Effector memory CD4-positive, alpha-beta T cell (primary cell): ENCODE measurements at places on chromosomes 7 and 10.

DNA sequence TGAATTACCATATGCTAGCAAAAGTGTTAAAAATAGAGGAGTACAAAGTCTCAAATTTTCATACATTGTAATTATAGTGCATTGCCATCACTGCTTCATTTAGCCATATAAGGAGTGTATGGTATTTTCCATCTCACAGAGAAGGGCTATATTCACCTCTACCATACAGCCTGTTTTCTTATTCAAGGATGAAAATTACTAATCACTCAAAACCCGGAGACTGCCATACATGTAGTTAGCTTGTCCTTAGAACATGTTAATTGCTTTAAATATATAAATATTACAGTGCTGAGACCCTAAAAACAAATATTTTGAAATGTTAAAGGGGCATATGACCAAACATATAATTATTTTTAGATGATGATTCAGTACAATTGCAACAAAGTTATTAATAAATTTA lies 49.4 kb downstream of the CPEB3 start:
- no peak for DNase-seq

DNA sequence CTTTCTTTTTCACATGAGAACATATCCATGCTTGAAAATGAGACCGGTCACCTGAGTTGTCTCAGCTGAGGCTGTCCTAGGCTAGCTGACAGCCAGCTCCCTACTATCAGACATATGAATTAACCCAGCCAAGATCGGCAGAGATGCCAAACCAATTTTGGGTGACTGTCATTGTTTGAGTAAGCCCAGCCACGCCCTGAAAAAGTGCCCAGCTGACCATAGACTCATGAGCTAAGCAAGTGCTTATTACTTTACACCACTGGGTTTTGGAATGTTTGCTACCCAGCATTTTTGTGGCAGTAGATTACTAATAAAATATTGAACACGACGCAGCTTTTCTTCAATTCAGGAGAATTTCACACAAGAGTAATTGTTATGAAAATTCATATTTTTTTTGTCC lies 265.2 kb upstream of the LYZL1 start:
- no peak for DNase-seq

DNA sequence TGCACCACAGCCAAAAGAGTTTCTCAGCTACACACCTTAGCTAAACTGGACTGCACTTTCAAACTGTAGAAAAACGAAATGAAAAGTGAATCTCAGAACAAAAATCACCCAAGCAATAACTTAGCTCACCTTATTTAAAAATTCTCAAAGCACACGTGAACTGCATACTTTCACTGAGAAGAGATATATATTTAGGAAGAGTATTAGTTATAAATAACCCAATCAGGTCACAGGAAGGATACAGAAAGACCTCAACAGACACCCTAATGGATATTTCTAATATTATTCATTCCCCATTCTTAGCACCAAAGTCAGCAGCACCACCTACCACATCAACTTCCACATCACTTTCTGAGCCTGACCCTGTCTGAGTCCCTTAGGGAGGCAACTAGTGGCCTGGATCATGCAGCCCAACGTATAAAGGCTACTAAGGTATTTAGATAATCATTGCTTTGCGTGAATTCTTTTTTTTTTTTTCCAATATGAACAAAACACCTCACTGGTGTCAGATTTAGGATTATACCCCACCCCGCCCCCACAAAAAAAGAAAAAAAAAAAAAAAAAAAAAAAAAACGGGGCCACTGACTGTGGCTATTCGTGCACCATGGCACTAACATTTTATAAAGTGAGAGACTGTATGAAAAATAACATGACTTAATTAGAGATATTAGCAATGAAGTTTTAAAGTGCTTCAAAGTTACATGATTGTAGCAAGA lies 2.6 kb downstream of the ABI1 start:
- no peak for DNase-seq

DNA sequence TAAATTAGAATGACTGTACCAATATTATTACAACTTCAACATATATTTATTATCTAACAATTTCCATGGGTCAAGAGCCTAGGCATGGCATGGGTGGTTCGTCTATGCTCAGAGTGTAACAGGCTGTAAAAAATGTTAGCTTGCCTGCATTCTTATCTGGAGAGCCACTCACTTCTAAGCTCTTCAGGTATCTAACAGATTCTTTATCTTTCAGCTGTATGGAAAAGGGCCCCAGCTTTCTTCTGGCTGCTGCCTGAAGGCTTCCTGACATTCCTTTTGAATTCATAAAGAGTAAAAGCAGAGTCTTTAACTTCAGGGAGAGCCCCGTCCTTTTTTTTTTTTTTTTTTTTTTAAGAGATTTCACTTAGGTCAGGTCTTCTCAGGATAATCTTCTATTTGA lies 648.8 kb downstream of the NXPH1 start:
- DNase-seq = no peak

GRCh38 chr7:108204281-108204796 lies 74.2 kb upstream of the LAMB4 start:
- no peak for DNase-seq

DNA sequence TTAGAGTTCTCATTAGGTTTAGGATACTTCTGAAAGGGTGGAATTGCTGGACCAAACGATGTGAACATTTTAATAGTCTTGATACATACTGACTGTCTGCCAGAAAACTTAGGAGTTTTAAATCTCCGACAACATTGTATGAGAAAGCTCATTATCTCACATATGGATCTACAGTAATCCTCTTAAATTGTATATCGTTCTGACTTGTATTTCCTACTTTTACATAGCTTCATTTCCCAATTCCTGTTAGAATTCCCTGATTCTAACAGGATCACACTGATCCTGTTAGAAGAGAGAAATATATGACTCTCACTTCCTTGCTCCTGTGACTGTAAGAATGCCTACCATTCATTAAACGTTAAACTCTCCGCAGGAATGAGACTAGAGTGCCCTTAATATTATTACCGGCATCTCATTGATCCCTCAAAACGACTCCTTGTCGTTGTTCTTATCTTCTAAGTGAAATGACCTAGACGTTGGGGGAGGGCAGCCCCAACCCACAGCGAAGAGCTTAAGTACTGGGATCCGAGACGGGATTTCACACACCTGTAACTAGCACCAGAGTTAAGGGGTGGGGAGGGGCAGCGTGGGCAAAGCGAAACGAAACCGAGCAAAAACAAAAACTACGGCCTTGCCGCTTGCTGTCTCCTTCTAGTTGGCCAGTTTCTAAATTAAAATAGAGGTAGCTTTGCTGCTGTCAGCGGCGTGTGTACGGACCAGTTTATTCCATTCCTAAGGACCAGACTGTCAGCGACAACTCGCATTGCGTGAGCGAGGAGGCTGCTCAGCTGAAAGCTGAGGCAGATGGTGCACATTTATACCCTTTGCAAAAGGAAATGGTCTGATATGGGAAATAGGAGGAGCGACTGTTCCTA lies 678 bp upstream of the TMEM106B start:
- DNase-seq = no peak

GRCh38 chr7:102253973-102254370 lies 32.7 kb upstream of the SH2B2 start:
- DNase-seq = no peak

DNA sequence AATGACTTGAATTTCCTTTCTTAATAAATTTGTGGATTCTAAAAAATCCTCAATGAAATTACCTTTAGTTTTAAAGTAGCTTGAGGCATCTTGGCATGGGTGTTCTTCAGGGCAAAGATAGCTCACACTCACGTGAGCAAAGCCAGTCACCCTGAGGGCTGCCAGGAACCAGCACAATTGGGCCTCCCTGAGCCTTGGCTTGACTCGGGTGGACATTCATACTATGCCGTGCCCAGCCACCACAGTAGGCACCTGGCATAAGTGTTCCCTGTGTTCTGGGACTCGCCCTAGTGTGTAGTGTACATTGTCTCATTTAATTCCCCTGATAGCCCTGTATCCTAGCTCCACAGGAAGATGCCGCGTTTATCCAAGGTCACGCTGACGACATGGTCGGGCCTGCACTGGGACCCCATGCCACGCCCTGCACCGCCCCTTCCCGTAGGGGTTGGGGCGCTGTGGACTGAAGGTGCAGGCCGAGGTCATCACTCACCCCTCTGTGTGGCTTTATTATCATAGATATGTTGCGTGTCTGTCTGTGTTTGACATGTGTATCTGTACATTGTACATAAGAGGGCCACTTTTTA lies 67.7 kb downstream of the DYNC2I1 start:
- no peak for DNase-seq

DNA sequence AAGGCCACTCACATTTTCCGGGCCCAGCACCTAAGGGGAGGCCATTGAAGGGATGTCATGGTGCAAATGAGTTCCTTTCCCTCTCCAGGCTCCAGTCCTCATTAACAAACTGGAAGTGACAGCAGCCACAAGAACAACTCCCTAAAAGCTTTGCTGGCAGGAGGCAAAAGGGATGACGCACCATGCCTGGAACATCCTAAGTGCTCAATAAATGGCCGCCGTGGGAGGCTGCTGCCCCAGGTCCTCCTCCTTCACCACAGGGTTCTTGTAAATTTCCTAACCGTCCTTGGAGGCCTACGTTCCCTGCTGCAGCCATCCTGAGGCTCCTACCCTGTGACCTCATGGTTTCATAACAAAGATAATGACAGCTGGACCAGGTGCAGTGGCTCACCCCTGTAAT lies 41.3 kb upstream of the CAMK1D start:
- no peak for DNase-seq

DNA sequence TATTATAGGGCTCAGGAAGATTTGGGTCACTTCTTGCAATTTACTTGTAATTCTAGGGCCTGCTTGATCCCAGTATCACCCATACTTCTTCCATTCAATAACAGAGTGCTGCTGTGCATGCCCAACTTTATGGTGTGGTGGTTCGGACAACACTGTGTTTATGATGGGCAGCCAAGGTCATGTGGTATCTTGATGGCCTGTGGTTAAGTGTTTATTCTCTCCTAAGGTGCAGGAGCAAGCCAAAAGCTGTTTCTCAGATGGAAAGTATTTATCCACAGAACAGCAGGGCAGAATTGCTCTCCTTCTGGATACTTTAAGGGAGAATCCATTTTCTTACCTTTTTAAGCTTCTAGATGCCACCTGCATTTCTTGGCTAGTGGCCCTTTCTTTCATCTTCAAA lies 433.8 kb downstream of the SH2D4B start:
- DNase-seq = no peak

- no peak for DNase-seq
Measured at GRCh38 chr10:61964949-61965702, 63.6 kb downstream of the ARID5B start.

GRCh38 chr7:121519548-121520521 lies 123.7 kb upstream of the FAM3C start:
- no peak for DNase-seq

DNA sequence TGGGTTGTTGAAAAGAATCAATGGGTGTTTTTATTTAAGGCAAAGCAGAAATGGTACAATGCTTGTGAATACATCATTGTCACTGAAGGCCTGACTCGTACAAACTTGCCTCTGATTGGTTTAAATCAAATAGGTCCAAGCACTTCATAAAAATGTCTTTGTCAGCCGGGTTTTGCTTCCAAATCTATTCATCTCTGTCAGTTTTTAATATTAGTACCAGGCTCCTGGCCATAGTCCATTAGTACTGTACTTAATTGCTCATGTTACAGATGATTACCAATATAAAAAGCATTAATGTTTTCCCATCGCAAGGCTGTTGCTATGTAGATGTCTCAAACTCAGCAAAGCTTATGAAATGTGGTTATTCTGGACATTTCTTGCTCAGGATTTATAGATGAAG lies 171.9 kb downstream of the ARID5B start:
- no peak for DNase-seq
